Astrocyte of the hippocampus (primary cell): ENCODE measurements at places on chromosomes 16 and 17.
A peak's percentile ranks its signal among the peaks of the same experiment; 100 is the strongest.

DNA sequence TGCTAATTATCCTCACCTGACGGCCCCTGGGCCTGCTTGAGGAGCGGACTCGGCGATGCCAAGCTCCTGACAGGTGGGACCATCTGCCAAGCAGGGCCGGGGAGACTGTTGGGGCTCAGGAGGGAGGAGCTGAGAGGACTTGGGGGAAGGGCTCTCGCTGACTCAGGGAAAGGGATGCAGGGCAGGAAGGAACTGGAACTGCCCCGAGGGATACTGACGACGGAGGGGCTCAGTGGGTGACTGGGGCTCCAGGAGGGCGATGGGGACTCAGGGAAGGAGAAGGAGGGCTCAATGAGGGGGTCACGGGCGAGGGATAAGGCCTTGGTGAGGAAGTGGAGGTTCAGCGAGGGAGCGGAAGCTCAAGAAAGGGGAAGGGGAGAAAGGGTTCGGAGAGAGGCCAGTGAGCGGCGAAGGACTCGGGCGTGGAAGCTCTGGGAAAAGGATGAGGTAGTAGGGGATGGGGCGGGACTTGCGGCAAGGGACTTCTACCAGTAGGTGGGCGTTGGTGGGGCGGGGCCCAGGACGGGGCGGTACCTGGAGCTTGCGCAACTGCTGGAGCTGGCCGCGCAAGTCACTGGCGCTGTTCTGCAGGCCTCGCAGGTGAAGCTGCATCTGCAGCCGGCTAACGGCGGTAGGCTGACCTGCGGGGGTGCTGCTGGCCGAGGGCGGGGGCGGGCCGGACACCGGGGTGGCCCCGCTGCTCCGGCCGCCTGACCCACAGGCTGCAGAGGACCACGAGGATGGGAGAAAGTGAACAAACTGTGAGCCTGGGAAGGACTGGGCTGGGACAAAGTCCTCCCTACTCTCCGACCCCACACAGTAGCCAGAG is 46.5 kb downstream of the SRCIN1 start:
- DNase-seq: peak; percentile 20

DNA sequence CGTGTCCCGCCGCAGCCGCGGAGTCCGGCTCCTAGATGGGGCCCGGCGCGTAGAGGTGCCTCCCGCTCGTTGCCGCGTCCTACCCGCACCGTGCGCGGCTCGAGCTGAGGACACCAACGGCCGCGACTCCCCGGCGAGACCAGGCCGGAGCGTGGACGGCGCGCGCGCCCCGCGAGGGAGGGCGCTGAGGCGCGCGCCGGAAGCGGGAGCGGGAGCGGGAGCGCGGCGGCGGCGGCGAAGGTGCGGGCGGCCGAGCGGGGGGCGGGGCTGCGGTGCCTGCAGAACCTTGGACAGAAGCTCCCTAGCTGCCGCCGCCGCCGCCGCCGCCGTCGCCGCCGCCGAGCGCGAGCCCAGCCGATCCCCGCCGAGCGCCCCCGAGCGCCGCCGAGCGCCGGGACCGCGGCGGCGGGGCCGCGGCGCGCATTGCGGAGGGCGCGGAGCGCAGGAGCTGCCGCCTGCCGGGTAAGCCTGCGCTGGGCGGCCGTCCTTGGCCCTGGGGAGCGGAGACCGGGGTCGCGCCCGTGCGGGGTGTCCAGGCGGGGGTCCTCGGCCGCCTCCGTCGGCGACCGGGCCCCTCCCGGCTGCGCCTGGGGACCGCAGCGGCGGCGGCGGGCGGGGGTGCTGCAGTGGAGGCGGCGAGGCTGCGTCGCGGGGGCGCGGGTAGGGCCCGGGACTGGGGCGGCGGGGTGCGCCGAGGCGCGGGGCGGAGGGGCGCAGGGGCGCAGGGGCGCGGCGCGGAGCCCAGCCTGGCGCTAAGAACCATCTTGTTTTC is at the start of gene CDK5R1:
Gene CDK5R1, plus strand, starts transcription at position 293 of the 772 bp plus-strand sequence. CDS start 628 bp downstream, outside the sequence.
- DNase-seq: peak; percentile 93

GRCh38 chr16:27123795-27124409 is 57.2 kb downstream of the C16orf82 start:
- DNase-seq: no peak

DNA sequence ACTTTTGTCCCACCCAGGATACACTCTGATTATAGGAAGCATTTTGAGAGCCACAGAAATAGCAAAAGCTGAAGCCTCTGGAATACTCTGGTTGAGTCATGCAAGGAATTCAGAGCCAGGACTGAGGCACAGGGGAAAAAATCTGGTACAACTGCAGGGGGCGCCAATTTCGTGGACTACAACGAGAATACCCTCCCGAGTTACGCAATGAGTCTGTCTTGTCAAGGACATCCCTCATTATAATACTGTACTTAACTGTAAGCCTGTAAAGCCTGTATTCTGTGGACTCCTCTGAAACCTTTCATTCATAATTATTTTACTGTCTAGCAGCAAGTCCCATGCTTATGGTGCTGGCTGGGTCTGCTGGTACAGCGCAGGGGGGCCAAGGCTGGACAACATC is 7.8 kb downstream of the HOXB1 start:
- no peak for DNase-seq

GRCh38 chr17:29577001-29577370 is 8.5 kb downstream of the TP53I13 start:
- DNase-seq: no peak

DNA sequence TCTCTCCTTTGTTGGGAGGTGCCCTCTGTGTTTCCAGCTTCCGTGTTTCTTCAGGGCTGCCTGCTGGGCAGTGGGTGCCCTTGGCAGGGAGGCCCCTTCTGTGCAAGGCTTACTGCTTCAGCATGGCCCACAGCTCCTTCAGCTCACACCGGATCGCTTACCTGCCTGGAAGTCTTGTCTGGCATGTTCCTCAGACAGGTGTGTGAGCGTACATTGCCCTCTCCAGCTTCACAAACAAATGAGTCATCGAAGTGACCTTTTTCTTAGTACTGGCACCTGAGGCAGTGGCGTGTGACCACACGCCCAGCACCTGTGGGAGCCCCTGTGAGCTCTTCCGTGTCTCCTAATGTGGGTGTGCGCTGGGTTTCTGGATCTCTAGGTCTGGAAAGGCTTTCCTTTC is 3.5 kb downstream of the RAB40C start:
- no peak for DNase-seq

DNA sequence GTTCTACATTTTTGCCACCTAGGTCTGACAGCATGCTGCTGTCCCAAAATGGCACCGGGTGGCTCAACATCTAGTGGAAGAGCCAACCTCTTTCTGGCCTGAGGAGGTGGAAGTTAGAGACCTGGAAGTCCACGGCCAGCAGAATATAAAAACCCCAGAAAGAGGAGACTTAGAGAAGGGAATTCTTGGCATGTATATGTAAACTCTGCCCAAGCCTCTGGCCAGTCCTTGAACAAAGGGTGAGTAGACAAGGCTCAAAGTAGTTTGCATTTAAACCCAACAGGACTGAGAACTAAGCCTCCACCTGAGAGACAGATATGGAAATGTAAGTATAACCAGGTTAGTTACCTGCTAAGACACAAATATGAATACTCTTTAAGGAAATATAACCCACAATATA is 210.3 kb downstream of the GRIN2A start:
- no peak for DNase-seq
